ENCODE measurements at places on chromosomes 12 and 14.

DNA sequence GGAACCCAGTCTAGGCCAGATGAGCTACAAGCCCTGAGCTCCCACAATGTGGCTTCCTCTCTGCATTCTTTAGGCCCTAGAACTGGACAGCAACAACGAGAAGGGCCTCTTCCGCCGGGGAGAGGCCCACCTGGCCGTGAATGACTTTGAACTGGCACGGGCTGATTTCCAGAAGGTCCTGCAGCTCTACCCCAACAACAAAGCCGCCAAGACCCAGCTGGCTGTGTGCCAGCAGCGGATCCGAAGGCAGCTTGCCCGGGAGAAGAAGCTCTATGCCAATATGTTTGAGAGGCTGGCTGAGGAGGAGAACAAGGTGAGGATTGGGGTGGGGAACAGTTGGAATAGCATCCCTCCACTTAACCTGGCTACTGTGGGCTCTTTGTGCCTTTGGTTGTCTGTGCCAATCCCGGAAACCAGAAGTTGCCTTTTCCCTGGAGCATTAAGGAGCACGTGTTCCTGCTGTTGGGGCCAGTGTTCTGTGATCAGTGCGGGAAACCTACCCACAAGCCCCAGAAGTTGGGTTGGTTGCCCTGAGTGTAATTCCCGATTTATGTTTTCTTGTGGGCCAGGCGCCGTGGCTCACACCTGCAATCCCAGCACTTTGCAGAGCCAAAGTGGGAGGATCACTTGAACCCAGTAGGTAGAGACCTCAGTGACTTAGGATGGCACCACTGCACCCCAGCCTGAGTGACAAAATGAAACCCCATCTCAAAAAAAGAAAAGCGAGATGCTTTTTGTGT lies 6.4 kb downstream of the FKBP4 start:
- H3K4me3 ChIP-seq: no peak overlapping the region
- DNase-seq: no peak
- H3K27ac ChIP-seq: no peak overlapping the region
- peaks cover 84% of the 10 kb centered on the region for H3K36me3 ChIP-seq
- peaks cover 10% of the 10 kb centered on the region for H3K4me1 ChIP-seq

- no peak overlapping the region for H3K27ac ChIP-seq
- peaks cover 31% of the 10 kb centered on the region for H3K36me3 ChIP-seq
- H3K27me3 ChIP-seq: no peaks in the 10 kb centered on the region
- peaks cover 3% of the 10 kb centered on the region for H3K4me1 ChIP-seq
- H3K4me3 ChIP-seq: no peak overlapping the region
- no peak for DNase-seq
Observed at GRCh38 chr12:48054955-48055821, 50.7 kb downstream of the SENP1 start.

DNA sequence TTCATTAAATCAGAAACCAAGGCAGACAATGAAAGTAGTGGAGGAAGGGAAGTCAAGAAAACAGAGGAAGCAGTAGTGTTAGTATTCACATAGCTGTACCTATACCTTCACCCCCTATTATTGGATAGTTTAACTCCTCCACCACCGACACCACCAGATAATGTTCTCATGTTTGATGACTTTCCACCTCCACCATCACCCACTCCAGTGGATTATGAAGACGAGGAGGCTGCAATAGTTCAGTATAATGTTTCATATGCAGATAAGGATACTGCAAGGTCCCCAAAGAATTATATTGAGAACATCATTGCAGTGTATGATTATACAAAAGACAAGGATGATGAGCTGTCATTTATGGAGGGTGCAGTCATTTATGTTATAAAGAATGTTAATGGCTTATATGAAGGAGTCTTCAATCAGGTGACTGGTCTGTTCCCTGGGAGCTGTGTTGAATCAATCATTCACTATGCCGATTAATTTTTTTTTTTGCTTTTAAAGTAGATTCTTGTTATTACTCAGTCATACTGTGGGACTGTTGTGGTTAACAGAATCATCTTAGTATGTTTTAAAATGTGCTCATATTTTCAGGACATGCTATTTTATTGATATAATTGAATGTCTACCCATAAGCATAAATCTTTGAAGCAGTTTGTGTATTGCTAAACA lies 32.2 kb upstream of the KTN1 start:
- no peak overlapping the region for H3K27ac ChIP-seq
- H3K4me1 ChIP-seq: no peaks in the 10 kb centered on the region
- H3K4me3 ChIP-seq: no peak overlapping the region
- no peaks in the 10 kb centered on the region for H3K27me3 ChIP-seq

DNA sequence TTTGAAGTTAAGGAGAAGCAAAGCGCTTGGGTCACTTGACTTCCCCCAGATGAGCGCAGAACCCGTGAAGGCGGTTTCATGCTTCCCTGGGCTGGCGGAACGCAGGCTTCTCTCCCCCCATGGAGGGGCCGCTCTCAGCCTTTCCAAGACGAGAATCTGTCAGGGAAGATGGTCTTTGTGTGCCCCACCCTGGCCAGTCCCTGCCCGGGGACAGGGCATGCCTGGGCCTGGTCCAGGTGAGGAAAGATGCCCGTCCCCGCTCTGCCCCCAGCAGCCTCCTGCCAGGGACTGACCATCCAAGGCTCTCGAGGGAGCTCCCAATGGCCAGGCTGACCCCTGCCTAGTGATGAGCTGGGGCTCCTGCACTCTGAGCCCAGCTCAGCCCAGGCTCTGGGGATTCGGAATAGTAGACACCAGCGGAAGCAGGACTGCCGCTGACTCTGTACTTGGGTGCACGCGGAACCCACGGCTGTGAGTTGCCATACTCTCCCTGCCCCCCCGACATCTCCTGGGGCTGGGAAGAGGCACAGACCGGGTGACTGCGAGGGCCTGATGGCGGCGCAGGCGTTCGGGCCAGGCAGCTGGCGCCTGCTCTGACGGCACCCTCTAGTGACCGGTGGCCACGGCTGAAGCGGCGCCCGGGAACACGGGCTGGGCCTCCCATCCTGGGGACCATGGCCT lies 142.2 kb upstream of the FKBP4 start:
- no peaks in the 10 kb centered on the region for H3K36me3 ChIP-seq
- DNase-seq: no peak
- no peak overlapping the region for H3K4me3 ChIP-seq
- H3K27me3 ChIP-seq: no peaks in the 10 kb centered on the region

GRCh38 chr12:75020068-75020557 lies 189.5 kb downstream of the KCNC2 start:
- DNase-seq: no peak
- no peaks in the 10 kb centered on the region for H3K36me3 ChIP-seq
- H3K4me1 ChIP-seq: no peaks in the 10 kb centered on the region
- H3K4me3 ChIP-seq: no peak overlapping the region
- no peak overlapping the region for H3K27ac ChIP-seq

DNA sequence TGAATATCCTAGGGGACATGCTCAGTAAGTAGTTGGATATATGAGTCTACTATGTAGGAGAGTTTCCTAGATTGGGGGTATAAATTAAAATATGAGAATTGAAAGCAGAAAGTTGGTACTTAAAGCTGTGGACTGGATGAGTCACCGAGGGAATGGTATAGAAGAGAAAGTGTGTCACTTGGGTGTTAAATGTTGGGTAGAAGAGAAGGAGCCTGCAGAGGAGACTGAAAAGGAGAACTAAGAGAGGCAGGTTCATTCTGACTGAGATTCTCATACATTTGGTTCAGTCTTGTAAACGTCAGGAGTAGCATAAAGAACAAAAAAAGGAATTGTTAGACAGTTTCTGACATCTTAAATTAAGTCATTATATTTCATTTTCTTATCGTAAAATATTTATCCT lies 19.9 kb downstream of the LRRC9 start:
- no peak for DNase-seq
- H3K27ac ChIP-seq: no peak overlapping the region
- no peak overlapping the region for H3K4me3 ChIP-seq
- H3K4me1 ChIP-seq: no peaks in the 10 kb centered on the region
- peaks cover 2% of the 10 kb centered on the region for H3K27me3 ChIP-seq
- no peaks in the 10 kb centered on the region for H3K36me3 ChIP-seq

GRCh38 chr12:123905319-123905925 lies 67.2 kb downstream of the CCDC92 start:
- no peaks in the 10 kb centered on the region for H3K36me3 ChIP-seq
- H3K27ac ChIP-seq: no peak overlapping the region
- H3K4me3 ChIP-seq: no peak overlapping the region

DNA sequence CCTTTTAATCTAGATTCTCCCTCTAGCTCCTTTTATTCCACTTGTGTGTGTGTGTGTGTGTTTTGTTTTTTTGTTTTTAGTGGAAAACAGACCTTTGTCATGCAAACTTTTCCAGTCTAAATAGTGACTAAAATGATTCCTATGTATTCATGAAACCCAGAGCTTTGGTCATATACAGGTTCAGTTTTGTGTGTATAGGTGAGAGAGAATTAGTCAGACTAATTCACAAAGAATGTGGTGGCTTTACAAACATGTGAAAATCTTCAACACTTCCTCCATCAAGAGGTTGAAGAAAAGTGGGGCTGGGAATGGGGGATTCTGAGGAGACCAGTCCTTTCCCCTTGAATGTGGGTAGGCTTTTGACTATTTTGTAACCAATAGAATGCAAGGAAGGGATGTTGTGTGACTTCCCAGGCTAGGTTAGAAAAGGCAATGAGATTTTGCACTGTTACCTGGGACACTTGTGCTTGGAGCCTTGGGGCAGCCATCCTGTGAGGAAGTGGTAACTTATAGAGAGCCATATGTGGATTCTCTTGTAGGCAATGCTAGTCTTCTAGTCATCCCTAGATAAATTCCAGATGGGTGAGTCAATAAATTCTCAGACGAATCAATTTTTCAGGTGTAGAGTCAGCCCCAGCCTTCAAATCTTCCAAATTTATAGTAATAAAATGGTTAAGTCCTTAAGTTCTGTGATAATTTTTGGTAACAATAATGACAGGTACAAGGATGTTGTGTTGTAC lies 236.1 kb downstream of the CEP128 start:
- no peak overlapping the region for H3K4me3 ChIP-seq
- no peaks in the 10 kb centered on the region for H3K27me3 ChIP-seq
- H3K27ac ChIP-seq: no peak overlapping the region
- no peaks in the 10 kb centered on the region for H3K4me1 ChIP-seq
- no peak for DNase-seq
- H3K36me3 ChIP-seq: no peaks in the 10 kb centered on the region

GRCh38 chr14:102875652-102876051 lies 46.8 kb upstream of the AMN start:
- DNase-seq: no peak
- no peaks in the 10 kb centered on the region for H3K4me1 ChIP-seq
- H3K36me3 ChIP-seq: peaks cover 99% of the 10 kb centered on the region
- H3K4me3 ChIP-seq: no peak overlapping the region
- H3K27me3 ChIP-seq: no peaks in the 10 kb centered on the region
- H3K27ac ChIP-seq: no peak overlapping the region

- no peak overlapping the region for H3K4me3 ChIP-seq
- H3K4me1 ChIP-seq: no peaks in the 10 kb centered on the region
- no peaks in the 10 kb centered on the region for H3K36me3 ChIP-seq
- no peaks in the 10 kb centered on the region for H3K27me3 ChIP-seq
Observed at GRCh38 chr12:22858849-22859570, 234.0 kb downstream of the ETNK1 start.

DNA sequence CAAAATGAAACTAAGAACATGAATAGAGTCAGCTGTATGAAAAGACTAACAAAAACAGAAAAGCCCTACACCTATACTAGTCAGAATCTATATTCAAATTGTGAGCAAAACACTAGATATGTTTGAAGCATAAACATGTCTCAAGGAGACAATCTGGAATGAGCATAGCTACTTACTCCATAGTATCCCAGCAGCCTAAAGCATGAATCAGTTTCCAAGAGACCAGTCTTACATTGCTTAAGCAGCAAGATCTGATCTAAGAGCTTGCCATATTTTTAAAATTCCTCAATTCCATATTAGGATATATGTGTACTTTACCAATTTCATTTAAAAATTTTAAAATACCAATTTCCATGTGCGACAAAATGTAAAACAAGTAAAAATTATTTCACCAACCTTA lies 7.7 kb downstream of the CAPS2 start:
- no peaks in the 10 kb centered on the region for H3K4me1 ChIP-seq
- H3K27ac ChIP-seq: no peak overlapping the region
- H3K36me3 ChIP-seq: no peaks in the 10 kb centered on the region
- H3K27me3 ChIP-seq: no peaks in the 10 kb centered on the region
- no peak for DNase-seq

- no peaks in the 10 kb centered on the region for H3K36me3 ChIP-seq
- no peak overlapping the region for H3K27ac ChIP-seq
- no peak overlapping the region for H3K4me3 ChIP-seq
- H3K4me1 ChIP-seq: no peaks in the 10 kb centered on the region
Observed at GRCh38 chr14:69985463-69985862, 106.2 kb downstream of the SMOC1 start.

DNA sequence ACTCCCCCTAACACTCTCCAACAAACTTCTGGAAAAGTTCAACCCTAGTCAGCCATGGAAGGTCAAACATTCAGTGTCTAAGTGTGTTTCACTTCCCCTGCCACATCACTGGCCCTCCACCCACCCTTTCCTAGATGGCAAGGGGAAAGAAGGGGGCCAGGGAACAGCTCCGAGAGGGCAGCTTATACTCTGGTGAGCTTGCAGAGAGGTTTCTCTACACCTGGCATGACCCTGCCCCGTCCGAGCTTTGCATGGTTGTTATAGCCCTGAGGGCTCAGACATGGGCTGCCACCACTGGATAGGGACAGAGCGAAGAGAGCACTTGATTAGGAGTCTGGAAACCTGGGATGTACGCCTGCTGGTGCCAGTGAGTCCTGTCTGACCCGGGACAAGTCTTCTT lies 4.0 kb downstream of the ACVRL1 start:
- H3K4me3 ChIP-seq: peak overlapping the region; percentile 61
- peak; percentile 48 for DNase-seq
- peaks cover 21% of the 10 kb centered on the region for H3K27me3 ChIP-seq
- no peaks in the 10 kb centered on the region for H3K36me3 ChIP-seq
- peak overlapping the region; percentile 47 for H3K27ac ChIP-seq

- no peaks in the 10 kb centered on the region for H3K27me3 ChIP-seq
- H3K4me3 ChIP-seq: peak overlapping the region; percentile 34
- H3K4me1 ChIP-seq: peaks cover 86% of the 10 kb centered on the region
- peak; percentile 90 for DNase-seq
- peak overlapping the region; percentile 92 for H3K27ac ChIP-seq
- peaks cover 12% of the 10 kb centered on the region for H3K36me3 ChIP-seq
Observed at GRCh38 chr12:49824895-49825294, 3.3 kb downstream of the NCKAP5L start.

DNA sequence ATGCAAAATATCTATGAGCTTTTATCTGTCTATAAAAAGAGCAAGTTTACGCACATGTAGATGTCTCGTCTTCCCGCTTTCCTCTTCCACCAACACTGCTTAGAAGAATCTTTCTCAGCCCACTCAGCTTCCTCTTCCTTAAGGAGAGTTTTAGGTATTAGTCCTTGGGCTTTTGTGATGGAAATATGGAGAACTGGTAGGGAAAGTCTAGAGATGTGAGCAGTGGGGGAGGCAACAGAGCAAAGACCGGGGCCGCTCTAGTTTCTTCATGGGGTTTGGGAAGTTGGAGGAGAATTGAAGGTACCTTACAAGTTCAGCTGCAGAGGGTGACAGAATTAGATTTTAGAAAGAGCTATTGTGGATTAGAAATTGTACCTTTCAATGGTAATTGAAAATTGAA lies 56.3 kb upstream of the CPNE8 start:
- no peaks in the 10 kb centered on the region for H3K36me3 ChIP-seq
- DNase-seq: no peak
- H3K4me1 ChIP-seq: no peaks in the 10 kb centered on the region
- H3K27ac ChIP-seq: no peak overlapping the region
- no peaks in the 10 kb centered on the region for H3K27me3 ChIP-seq

GRCh38 chr14:51462706-51463105 lies 189.0 kb upstream of the FRMD6 start:
- no peaks in the 10 kb centered on the region for H3K27me3 ChIP-seq
- H3K4me1 ChIP-seq: no peaks in the 10 kb centered on the region
- H3K27ac ChIP-seq: no peak overlapping the region
- no peak for DNase-seq

- no peak for DNase-seq
- H3K4me1 ChIP-seq: no peaks in the 10 kb centered on the region
- H3K27me3 ChIP-seq: no peaks in the 10 kb centered on the region
- no peak overlapping the region for H3K4me3 ChIP-seq
Observed at GRCh38 chr14:76428611-76429010, 52.7 kb downstream of the ESRRB start.
